Activated naive CD8-positive, alpha-beta T cell treated with anti-CD3 and anti-CD28 coated beads, Interleukin-2, amount 50 U/mL, for 16 hours (primary cell): ENCODE measurements at places on chromosomes 12 and 14.

GRCh38 chr14:50335989-50336824 lies 24.1 kb downstream of the DMAC2L start:
- DNase-seq, result no peak

- no peak for DNase-seq
Observed at GRCh38 chr12:52662918-52663229, 10.9 kb upstream of the KRT2 start.

GRCh38 chr12:83470749-83471148 lies 784.0 kb downstream of the TMTC2 start:
- DNase-seq, result no peak

- DNase-seq, result no peak
Observed at GRCh38 chr12:89948271-89949175, 239.9 kb upstream of the ATP2B1 start.

DNA sequence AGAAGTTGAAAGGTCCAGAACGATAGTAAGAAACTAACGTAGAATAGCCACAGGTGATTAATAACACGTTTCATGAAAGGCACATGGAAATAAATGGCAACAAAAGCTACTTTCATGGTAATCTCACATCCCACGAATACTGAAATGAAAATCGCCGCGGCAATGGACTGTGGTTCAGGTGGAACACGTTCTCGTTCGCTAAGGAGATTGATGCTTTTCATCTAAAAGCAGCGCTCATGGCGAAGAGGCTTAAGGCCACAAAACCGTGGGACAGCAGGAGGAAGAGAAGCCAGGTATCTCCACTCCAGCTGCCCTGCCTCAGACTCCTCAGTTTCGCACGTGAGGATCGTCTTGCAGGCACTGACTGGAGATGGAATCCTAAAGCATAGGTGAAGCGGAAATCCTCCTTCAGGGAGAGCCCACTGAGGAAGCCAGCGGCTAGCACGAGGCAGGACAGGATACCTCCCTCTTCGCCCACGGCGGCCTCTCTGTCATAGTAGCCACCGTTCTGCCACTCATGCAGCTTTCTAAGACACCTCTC lies 696 bp upstream of the GPHN start:
- peak; percentile 4 for DNase-seq

DNA sequence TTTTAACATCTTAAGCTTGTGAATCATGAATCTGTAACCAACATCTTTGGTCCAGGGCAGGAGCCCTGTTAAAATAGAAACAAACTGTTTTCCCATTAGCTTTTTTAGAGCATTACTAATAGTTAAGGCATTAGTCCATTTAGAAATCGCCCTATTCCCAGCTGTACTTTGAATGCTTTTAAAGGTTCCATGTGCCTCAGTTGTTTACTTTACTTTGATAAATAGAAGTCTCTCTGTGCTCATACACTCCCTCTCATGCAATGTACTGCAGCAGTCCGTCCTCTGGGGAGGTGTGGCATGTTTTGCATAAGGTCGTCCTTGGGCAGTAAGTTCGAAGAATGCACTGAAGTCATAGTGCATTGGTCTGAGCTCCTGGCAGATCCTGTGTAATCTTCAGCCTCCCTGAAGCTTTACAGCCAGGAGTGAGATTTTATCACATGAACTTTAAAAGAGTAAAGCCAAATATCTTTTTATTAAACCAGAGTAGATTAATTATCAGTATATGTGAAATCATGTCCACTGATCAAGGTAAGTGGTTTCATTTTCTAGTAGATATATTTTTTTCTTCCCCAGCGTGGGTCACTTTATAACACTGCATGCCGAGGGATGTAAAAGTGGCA lies 134.7 kb downstream of the FGD4 start:
- no peak for DNase-seq

GRCh38 chr12:78096909-78097597 lies 266.4 kb downstream of the NAV3 start:
- no peak for DNase-seq

- no peak for DNase-seq
Observed at GRCh38 chr14:73741876-73742519, 27.8 kb upstream of the PNMA1 start.

- DNase-seq, result no peak
Observed at GRCh38 chr14:77556946-77557345, 58.3 kb upstream of the ISM2 start.

- no peak for DNase-seq
Observed at GRCh38 chr14:95527387-95528002, 7.4 kb upstream of the GLRX5 start.

DNA sequence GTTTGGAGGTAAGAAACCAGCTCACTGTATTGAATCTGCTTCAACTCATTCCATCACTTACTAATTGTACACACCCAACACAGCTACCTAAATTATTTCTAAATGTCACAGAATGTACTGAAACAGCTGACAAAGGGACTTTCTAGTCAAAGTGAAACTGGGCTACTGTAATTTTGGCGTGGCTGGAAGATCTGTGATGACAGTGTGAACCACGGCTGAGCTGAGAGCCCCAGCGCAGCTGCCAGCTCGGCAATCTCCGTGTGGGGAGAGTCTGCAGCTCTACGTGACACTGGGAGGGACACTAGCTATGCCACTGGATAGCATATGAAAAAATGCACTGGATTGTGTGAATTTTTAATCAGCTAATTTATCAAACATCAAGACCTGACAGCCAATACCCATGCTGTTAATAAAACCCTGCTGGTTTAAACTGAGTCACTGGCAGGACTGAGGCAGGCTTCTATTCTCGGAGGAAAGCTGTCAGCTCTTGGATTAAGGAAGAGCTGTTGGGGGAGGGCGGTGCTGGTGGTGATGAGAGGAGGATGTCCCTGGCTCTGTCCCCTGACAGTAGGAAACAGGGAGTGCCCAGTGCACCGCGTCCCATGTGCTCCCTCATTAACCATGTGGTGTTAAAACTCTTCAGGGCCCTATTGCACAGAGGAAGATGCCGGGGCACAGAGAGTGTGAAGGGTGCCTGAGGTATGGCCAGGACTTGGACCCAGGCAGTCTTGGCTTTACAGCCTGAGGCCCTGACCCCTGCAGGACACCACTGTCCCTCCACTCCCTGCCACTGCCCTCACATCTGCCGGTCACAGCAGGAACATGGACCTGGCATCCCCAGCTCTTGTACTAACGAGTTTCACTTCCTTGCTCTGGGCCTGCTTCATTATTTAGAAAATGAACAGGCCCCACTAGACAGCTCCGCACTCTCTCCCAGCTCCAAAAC lies 13.3 kb downstream of the SLC15A4 start:
- no peak for DNase-seq

DNA sequence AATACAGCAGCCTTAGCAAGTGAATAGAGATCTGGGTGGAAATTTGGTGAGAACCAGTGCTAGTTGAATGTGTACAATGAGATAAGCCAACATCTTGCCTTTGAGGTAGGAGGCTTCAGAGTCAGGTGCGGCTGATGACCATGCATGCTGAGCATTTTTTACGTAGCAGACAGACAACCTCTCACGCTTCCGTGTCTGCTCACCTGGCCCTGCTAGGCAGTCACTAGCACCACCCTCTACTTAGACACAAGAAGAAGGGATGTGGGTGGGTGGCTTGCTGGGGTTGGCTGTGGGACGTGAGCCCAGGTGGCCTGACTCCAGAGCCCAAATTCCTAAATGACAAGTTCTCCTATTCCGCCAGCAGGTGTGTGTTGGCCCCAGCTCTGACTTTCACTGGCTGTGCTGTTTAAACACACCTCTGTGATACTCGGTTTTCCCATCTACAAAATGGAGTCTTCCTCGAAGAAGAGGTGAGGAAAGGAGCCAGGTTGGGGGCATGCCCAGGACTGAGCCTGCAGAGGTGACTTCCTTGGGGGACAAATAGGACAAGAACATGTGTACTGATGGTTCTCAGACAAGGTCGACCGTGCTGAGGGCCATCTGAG lies 57.8 kb upstream of the BCL11B start:
- DNase-seq, result no peak
